Stimulated activated CD8-positive, alpha-beta memory T cell treated with anti-CD3 and anti-CD28 coated beads, Interleukin-12 subunit alpha, Interleukin-12 subunit beta, amount 100 ng/mL, for 4 hours (primary cell): ENCODE measurements at places on chromosomes 5 and 9.

- no peak for DNase-seq
Measured at GRCh38 chr5:9713356-9713755, 83.2 kb upstream of the TAS2R1 start.

DNA sequence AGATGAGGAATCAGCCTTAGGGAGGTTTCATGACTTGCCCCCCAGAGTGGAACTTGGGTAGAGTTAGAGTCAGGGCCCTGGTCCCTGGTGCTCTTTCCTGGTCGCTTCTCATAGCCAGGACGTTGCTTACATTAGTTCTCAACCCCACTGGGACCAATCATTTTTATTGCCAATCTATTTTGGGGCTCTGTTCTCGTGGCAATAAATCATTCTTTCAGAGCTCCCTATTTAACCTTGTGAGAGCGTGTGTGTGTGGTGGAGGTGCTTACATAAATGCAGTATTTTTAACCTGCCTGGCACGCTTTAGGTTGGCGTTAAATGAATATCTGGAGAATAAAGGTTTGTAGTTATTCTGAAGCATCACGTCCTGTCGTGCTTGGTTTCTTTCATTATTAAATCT, 4.1 kb downstream of the TRIO start:
- no peak for DNase-seq

- no peak for DNase-seq
Measured at GRCh38 chr5:143782588-143783386, 29.2 kb upstream of the HMHB1 start.

- DNase-seq: no peak
Measured at GRCh38 chr9:116928884-116929283, 241.8 kb downstream of the TRIM32 start.

GRCh38 chr5:114903767-114904166, 265.9 kb downstream of the TRIM36 start:
- DNase-seq: no peak

DNA sequence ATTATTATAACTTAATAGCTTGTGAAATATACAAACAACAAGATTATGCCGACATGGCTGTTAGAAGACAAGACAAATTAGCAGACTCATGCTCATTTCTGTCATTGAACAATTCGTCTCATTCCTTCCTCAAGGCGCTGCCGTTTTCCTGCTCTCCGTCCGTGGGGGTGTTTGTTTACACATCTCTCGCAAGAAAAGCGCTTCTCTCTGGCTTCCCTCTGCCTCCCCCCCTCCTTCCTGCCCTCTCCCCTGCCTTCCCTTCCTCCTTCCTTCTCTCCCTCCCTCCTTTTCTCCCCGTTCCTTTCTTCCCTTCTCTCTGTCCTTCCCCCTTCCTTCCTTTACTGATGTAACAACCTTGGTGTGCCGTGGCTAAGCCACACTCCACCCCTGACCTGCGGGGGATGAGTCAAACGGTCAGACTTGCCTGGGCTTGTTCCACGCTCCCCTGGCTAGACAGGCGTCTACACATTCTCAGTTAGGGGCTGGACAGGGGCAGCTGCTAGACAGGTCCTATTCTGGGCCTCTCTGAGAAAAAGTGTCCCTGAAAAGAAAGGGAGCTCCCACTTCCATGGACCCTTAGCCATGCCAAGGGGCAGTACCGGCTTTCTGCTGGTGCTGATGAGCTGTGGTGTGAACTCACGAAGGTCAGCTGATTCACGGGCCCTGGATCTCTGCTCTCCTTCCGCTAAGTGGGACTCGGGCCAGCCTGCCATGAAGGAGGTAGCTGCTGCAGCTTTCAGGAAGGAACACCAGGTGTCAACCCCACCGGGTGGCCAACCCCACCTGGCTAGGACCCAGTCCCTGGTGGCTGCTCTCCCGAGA, 32.0 kb upstream of the SPTLC1 start:
- no peak for DNase-seq

DNA sequence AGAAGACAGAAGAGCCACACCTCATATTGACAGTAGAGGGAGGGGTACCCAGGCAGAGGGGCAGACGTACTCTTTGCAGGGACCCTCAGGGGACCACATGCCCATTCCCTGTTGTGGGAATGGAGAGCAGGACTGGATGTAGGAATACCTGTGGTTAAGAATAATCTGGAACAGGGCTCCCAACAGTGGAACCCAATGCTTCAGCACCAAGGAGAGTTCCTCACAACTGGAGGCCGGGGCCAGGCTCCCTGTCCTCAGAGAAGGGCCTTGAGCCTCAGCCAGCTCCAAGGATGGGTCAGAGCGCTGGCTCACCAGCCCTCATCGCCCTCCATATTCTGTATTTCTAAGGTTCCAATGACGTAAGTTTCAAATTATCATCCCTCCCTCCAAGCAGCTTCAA, 7.4 kb upstream of the SHC3 start:
- no peak for DNase-seq

DNA sequence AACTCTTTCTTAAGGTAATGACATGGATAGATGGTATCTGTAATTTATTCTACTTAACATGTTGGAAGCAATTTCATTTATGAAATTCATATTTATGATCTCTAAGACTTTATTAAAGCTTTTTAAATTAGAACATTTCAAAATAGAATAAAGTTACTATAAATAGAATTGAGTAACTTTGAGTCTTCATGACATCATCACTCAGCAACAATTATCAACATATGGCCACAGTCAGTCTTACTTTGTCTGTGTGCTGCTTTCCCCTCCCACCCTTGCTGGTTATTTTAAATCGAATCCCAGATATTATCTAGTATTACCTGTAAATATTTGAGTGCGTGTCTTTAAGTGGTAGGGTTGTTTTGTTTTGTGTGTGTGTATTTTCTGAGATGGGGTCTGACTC, 65.2 kb downstream of the IPO11 start:
- DNase-seq: no peak

DNA sequence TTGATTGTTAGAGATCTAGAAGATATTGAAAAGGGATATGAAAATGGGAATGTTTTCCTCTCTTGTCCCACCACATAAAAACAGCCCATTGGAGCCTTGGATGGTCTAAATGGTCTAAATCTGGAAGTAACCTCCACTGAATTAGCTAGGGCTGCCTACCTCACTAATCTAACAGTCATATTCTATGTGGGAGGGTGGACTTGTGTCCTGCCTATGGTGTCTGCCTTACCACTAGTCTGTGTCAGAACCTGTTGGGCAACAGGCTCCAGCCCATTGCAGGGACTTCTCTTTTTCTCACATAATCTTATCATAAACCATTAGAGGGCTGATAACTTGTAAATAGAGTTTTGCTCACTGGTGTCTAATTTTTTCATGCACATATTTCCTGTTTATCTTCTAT, 548.8 kb upstream of the CDH18 start:
- DNase-seq: no peak

DNA sequence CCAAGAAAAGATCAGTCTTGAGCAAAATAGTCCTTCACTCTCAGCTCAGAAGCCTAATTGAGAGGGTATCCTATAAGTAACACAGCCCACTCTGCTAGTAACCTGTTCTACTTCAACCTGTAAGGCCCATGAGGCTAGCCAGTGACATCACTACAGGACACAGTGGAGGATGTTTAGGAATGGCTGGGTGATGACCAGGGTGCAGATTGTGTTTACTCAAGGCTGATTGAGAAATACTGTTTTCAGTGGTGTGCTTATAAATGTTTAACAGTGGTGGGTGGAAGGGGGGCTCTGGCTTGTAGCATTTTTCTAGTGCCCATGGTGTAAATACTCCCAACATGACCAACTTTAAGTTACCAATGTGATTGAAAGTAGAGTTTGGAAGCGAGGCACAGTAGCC, 159.8 kb upstream of the CCDC152 start:
- DNase-seq: no peak

DNA sequence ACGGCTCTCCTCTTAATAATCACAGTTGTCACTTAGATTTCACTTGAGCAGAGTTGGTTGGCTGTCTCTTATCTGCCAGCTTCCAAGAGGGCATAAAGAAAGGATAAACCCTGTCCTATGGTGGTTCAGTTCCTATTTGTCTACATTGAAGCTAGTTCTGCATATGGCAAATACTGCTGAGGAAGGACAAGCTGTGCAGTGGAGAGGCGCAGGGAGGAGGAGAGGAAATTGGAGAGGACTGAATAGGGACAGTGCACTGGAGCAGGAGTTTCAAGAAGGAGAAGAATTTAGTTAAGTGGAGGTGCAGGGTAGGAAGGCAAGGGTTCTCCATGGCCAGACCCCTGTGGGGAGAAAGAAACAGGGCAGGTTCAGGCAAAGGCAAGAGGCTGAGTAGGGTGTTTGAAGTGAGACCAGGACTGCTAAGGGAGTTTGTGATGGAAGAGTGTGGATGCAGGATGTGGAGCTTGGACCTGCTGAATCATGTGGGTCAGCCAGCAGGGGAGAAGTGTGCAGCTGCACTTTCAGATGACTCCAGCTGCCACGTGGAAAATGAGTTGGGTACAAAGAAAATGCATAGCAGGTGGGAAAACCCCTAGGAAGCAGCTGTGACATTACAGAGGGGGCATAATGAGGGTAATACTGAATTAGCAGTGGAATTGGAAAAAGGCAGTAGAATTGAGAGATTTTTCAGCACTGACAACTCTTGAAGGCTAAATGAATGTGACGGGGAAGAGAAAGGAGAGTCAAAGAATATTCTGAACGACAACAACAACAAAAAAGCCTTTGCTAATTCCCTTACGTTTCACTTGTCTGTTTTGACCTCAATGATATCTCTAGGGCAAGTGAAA, 66.8 kb downstream of the MAMDC2 start:
- DNase-seq: no peak

DNA sequence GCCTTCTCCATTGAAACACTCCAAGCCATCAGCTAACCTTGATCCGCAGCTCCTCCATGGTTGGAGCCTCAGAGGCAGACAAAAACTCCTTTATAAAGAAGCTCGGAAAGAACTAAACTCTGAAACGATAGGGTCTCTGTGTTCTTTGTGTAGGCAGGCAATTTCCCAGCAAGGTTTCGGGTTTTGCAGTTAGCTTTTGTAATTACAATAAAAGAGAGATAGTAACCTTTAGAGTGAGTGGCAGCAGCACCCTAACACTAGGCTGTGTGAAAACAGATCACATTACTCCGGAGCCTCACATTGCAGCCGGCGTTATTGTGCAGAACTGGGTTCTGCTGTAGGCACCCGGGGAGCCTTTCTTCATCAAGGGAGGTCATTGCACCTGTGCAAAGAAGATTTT, 115.8 kb upstream of the MAP3K1 start:
- DNase-seq: no peak

- DNase-seq: no peak
Measured at GRCh38 chr9:118959366-118959765, 409.9 kb downstream of the BRINP1 start.
